Activated T-cell treated with anti-CD3 and anti-CD28 coated beads for 48 hours (primary cell): ENCODE measurements at places on chromosomes 3 and 15.

- DNase-seq: no peak
These were observed 166.9 kb upstream of the IL12A start for GRCh38 chr3:159821736-159822135.

- no peak for DNase-seq
These were observed 226.6 kb upstream of the HES1 start for GRCh38 chr3:193909387-193909786.

- no peak for DNase-seq
These were observed 44.1 kb downstream of the SLC41A3 start for GRCh38 chr3:126039870-126040269.

DNA sequence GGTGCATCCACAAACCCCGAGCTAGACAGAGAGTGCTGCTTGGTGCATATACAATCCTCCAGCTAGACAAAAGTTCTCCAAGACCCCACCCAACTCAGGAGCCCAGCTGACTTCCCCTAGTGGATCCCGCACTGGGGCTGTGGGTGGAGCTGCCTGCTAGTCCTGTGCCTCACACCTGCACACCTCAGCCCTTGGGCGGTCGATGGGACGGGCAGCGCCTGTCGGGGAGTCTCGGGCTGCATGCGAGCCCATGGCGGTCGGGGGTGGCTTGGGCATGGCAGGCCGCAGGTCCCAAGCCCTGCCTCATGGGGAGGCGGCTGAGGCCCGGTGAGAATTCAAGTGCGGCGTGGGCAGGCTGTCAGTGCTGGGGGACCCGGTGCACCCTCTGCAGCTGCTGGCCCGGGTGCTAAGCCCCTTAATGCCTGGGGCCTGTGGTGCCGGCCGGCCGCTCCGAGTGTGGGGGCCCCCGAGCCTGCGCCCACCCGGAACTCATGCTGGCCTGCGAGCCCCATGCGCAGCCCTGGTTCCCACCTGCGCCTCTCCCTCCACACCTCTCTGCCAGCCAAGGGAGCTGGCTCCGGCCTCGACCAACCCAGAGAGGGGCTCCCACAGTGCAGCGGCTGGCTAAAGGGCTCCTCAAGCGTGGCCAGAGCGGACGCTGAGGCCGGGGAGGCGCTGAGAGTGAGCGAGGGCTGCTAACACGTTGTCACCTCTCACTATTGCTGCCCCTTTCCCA lies 31.0 kb downstream of the ZNF589 start:
- no peak for DNase-seq

- DNase-seq: no peak
These were observed 23.8 kb downstream of the AP3S2 start for GRCh38 chr15:89870006-89870405.

DNA sequence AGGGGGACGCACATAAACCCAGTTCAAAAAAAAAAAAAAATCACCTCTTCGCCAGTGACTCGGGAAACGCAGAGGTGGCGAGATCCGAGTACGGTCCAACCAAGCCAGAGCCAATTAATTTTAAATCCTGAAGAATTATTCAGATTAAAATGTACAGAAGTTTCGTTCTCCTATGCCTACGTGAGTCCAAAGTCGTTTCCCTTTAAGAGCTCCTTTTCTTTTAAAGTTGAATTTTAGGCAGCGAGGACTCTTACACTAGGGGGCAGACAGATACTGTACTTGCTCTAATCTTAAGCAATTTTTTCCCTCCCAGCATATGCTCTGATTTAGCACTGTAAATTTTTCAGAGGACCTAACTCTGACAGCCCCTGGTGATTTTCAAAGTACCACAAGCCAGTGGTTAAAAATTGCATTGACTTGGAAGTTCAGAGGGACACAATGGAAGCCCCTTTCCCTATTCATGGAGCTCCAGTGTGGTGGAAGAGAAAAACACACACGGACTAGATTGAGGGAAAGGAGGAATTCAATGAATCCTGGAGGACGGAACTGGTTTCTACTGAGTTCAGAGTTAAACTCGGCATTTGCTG lies 3.3 kb upstream of the NR2F2 start:
- DNase-seq: no peak

DNA sequence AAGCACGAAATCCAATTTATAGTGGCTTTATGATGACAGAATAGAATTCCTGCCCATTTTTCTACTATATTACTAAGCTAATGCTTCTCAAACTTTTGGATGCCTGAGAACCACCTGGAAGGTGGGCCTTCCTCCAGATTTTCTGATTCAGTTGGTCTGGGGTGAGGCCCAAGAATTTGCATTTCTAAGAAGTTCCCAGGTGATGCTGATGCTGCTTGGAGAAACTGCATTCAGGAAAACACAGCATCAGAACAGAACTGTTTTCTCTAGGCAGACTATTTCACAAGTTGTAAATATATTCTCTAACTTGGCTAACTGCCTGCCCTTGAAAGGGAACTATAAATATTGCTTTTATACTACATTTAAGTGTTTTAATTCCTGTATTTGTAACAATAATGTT lies 644.9 kb upstream of the DPPA4 start:
- no peak for DNase-seq

DNA sequence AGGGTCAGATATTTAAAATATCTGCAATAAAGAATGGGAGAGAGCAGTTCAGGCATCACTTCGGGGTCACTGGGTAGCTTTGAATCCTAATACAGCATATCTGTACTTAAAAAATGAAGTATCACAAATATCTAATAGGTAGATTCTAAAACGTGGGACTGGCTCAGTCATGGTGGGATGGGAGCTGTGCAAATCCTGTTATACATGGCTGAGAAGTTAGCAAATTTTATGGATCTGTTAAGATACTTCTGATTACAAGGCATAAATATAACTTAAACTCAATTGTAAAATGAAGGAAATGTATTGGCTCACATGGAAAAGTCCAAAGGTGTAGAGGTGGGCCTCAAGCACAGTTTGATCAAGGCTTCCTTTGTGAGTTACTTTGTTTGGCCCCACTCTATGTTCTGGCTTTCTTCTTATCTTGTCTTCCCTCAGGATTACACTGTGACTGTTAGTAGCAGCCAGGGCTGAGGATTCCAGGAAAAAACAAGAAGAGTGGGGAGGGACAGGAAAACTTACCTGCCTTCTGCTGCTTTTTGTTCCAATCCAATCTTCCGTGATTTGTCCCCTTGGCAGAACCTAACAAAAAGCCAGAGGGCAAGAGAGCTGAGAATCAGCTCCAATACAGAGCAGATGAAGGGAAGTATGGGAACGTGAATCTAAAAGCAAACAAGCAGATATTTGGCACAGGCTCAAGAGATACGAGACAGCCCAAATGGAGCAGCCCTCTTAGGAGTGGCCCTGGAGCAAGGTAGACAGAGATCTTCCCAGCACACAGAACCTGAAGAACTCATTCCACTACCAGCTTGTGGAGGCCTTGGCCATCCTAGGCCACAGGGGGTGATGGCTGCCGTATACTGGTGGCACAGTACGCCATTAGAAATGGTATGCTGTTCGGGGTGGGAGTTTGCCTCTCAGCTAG lies 10.9 kb downstream of the PAQR9 start:
- DNase-seq: no peak

GRCh38 chr3:56772952-56773938 lies 28.5 kb downstream of the ARHGEF3 start:
- no peak for DNase-seq

DNA sequence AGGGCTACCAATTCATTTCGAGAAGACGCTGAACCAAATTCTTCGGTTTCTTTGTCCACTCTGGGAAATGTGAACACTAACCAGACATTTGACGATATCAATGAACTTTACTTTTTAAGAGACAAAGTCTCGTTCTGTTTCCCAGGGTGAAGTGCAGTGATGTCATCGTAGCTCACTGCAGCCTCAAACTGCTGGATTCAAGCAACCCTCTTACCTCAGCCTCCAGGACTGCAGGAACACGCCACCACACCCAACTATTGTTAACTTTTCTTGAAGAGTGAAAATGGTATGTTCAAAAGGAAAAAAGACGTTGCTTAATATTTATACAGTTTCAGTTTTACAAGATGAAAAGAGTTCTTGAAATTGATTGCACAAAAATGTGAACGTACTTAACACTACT lies 30.6 kb downstream of the MB21D2 start:
- no peak for DNase-seq

DNA sequence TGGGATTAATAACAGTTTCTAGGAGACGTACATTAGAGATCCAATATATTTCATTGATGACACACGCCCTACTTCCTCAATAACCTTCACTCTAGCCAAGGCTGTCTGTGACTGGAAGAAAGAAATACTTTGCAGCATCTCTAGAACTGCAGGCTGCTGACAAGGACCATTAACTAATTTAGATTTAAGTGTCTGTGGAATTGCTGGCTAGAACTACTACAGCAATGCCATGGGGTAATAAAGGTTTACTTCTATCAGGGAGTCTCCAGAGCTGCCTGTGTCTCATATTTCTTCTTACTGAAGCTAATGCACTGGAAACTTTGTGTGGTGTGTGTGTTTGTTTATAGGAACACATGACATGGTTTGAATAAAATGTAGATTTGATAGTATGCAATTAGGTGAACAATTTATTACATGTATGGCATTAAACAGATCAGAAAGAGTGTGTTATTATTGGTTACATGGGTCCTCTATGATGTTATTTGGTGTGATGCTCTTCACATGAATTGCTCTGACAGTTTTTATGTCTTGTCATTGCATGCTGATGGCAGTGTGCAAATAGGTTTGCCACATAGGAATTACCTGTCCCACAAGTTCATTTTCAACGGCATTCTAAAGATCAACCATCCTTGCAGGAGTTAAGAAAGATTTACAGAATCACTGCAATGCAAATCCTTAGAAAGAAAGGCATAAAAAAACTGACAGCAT lies 916.2 kb upstream of the CADM2 start:
- DNase-seq: no peak

DNA sequence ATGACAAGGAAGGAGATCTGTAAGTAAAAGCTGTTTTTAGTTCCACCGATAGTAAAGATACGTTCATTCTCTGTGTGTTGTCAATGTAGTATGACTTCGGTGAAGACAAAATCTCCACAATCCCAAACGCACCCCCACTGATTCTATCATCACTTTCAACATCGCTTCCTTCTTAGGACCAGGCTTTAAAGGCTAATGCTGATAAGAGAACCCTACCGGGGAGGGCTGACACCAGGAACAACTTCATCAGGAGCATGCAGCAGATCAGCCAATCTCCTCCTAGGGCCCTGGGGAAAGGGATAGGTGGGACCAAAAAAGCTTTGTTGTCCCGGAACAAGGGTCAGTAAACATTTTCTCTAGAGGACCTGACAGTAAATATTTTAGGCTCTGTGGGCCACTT lies 334.1 kb downstream of the VPS13C start:
- no peak for DNase-seq

GRCh38 chr15:84400820-84401219 lies 165.2 kb downstream of the GOLGA6L4 start:
- DNase-seq: no peak

DNA sequence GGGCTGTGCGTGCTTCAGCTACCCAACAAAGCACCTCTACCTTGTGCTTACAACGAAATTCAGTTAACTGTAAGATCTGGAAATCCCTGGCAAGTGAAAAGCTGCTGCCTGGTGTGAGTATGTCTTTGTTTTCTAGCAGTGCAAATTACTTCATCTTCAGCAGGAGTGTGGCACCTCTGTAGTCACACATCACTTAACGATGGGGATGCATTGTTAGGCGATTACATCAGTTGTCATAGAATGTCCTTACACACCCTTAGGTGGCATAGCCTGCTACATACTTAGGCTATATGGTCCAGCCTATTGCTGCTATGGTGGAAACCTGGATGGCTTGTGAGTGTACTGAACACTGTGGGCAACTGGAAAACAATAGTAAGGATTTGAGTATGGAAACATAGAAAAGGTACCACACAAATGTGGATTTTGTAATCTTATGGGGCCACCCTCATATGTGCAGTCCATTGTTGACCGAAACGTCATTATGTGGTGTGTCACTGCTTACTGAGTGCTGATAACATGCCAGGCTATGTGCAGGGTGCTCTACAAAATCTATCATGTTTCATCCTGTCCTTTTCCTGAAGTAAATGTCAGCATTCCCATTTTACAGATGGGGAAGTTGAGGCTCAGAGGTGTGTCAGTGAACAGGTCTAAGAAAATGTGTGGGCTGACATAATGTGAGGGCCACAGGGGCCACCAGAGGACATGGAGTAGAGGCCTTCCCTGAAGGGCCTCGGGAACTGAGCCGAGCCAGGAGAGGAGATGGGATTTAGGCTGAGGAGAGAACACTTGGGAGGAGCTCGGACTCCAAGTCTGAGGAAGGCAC lies 173.5 kb downstream of the VGLL4 start:
- no peak for DNase-seq

- DNase-seq: no peak
These were observed 315.9 kb upstream of the GPR149 start for GRCh38 chr3:154745929-154746328.

DNA sequence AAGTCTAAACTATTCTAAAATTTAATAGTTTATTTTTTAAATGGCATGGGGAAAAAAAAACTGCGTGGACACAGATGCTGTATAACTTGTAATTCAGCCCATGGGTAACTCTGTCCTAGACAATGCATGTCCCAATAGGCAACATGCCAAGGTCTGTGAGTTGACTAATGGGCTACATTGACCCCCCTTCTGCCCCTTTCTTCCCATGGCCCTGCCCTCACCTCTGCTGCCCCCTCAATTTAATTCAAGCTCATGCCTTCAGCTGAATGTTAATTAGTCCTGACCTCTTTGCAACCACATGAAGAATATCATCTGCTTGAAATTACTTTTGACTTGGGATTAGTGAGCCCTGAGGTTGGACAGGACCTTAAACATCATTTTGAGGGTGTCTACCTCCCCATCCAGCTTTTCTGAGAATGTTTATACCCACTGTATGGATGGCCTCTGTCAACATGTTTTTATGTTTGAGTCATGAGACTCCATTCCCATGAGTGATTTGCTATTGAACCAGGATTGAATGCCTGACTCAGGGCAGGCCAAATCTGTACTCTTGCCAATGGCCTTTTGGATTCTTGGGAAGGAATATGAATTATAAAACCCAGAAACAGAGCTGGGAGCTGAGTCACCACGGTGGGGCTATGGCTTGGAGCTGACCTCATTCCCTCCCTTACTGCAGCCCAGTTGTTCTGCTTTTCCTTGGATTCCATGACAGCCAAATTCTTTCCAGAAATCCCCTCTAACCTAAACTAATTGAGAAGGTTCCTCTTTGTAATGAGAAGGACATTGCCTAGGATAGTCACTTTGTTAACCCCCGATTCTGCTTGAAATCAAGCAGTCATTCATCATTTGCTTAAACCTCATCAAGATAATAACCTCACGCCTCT lies 33.5 kb upstream of the PDE8A start:
- DNase-seq: no peak

- no peak for DNase-seq
These were observed 11.8 kb upstream of the HDC start for GRCh38 chr15:50277370-50277769.
